ENCODE measurements at places on chromosomes 7 and 10. TPM values are rescaled to one million over a fixed set of nuclear protein-coding genes. Genes with fewer than 3 reads are reported as not detected.

GRCh38 chr7:82015751-82016150 is 245.9 kb upstream of the HGF start:
- no peak for DNase-seq

GRCh38 chr7:104923010-104923421 is 91.0 kb upstream of the KMT2E start:
- DNase-seq, result peak; percentile 72

- no peak for DNase-seq
Measured at GRCh38 chr7:157601530-157601929, 264.7 kb downstream of the DNAJB6 start.

DNA sequence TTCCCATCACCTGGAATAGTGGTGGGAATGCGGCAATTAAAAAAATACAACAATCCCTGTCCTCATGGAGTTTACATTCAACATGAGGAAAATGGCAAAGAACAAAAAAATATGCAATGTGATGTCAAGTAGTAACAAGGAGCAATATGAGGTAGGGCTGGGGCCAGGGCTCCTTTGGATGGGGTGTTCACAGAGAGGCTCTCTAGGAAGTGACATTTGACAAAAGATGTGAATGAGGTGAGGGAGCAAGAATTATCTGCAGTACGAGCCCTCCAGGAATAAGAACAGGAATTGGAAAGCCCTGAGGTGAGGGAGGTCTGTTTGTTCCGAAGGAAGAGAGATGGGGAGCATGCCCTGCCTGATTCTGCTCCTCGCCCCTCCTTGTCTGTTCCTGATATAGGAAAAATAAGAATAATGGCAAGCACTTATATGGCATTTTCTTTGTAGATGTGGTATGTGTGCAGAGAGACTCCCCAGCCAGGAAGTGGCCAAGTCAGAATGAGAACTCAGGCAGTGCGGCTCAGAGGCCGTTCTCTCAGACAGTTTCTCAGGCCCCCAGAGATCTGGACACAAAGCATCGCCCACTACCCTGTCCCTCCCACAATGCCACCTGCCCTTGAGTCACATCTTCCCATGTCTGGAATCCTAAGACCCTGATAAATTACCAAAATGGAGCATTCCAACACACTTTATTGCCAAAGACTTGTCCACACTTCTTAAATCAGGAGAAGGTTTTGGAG is 105.6 kb downstream of the APBB1IP start:
- DNase-seq, result no peak

Gene GATA3
- 75.3 TPM for total RNA-seq

GRCh38 chr7:102432442-102433218 is 745 bp upstream of the ORAI2 start:
- no peak for DNase-seq

DNA sequence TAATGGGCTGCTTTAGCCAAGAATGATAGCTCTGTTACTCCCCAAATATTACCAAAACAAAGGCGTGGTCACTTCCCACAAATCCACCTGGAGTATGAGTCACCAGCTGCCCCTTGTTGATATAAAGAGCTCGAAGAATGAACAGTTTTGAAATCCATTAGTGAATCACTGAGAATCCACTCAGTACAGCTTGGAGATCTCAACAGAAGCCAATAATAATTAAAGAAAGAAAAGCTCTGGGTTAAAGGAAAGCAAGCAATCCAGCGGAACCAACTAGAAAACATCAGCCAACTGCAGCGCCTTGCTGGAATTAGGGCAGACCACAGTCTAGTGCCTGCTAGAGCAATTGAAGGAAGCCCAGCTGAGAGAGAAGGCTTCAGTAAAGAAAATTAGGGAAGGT is 576.0 kb upstream of the C7orf33 start:
- no peak for DNase-seq

Gene SVOPL
- not detected for total RNA-seq

GRCh38 chr7:35401217-35401879 is 147.4 kb upstream of the TBX20 start:
- DNase-seq, result no peak

- no peak for DNase-seq
Measured at GRCh38 chr7:132347858-132348257, 228.4 kb downstream of the PLXNA4 start.

DNA sequence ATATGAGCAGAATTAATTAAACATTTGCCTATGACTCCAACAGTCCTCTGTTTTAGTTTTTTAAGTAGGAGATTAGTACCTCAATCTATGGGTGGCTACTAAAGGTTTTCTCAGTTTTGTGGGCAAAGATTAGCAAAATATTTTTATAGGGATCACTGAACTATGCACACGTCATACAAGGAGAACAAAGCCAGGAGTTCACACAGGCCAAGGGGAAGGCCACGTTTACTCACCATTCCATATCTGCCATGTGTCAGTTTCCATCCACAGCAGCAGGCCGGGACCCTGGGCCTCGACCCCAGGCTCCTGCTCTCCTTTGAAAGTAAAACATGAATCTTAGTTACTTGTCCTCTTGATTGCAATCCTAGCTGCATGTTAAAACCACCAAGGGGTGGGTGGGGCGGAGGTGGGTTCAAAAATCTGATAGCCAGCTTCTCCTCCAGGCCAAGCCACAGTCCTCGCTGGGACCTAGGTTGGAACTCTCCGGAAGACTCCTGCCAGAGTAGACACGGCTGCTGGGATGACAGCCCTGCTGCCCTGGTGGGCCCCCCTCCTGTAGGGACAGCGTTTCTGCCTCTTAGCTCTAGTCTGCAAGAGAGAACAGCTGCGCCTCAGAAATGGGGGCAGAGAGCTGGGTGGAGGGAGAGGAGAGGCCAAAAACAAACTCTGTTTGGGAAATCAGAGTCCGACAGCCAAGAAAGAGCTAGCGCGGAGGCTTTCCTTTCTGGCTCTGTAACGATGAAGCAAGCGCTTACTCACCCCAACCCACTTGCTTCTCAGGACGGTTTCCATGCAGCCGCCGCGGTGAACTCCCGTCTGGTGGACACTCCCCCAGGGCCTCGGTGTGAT is 35.6 kb downstream of the PITRM1 start:
- no peak for DNase-seq

- no peak for DNase-seq
Measured at GRCh38 chr7:33807779-33808482, 97.4 kb upstream of the BMPER start.

Gene MNX1
- not detected for total RNA-seq

Gene C10orf62
- total RNA-seq, result not detected

Gene CYP3A7
- not detected for total RNA-seq

DNA sequence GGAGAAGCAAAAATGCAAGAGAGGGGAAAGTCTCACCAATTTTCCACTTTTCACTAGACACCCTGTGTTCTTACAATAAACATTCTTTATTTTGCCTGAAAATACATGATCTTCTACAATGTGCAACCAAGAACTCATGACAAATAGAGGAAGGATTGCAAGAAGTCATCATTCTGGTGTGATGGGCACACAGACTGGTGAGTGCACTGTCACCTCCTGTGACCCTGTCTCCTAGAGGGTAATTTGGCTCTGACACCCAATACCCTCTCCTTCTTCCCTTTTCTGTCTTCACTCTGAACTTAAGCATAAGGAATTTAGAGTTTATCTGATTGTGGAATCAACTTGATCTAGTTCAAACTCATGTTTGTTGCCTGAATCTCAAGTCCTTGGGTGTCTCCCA is 153.7 kb downstream of the SH2D4B start:
- no peak for DNase-seq

Gene MYOF
- 0.65 TPM for total RNA-seq

Gene PAPSS2
- total RNA-seq, result 0.61 TPM

Gene ZNF467
- 3.9 TPM for total RNA-seq

DNA sequence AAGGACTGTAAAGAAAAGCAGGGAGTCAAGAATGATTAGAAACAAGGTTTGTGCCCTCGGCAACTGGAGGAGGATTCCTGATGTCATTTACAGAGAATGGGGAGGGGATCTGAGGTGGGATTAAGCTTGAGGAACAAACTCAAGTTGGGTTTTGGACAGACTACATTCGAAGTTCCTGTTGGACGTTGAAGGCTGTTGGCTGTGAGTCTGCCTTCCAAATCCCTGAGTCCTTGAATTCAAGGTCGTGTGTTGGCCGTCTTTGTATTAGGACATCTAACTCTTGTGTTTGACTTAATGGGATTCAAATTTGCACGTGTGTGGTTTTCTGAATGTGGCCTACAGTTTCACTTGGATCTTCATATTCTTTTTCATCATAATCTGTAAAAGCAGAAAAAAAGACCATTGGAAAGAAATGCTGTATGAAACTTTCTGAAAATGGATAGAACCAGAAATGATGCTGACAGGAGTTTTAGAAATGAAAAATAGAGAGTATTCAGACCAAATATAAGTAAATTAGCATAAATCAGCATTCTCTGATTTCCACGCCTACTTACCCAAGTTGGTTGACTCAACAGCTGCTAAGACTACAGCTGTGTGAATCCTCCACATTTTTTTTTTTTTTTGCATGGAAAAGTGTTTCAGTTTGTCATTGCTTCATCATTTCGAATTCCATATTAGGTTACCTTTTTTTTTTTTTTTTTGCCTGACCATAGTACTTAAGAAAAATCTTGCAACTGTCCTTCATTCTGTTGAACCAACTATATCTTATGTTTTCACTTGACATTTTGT is 94.8 kb downstream of the KIAA1217 start:
- DNase-seq, result no peak
